ENCODE measurements at places on chromosomes 7 and 10. TPM values are rescaled to one million over a fixed set of nuclear protein-coding genes. Genes with fewer than 3 reads are reported as not detected.

- H3K4me3 ChIP-seq, result no peak overlapping the region
- H3K27me3 ChIP-seq, result no peaks in the 10 kb centered on the region
- H3K27ac ChIP-seq, result no peak overlapping the region
- no peaks in the 10 kb centered on the region for H3K4me1 ChIP-seq
- DNase-seq, result no peak
These were observed 100.7 kb downstream of the NKX6-2 start for GRCh38 chr10:132685101-132685891.

The MMP21 gene
- not detected for total RNA-seq

- no peak for DNase-seq
- no peak overlapping the region for H3K4me3 ChIP-seq
- no peak overlapping the region for H3K27ac ChIP-seq
- no peaks in the 10 kb centered on the region for H3K4me1 ChIP-seq
- H3K27me3 ChIP-seq, result no peaks in the 10 kb centered on the region
These were observed 365.7 kb upstream of the SEMA3C start for GRCh38 chr7:81284576-81284975.

GRCh38 chr10:128929767-128930166 lies 537.3 kb upstream of the MGMT start:
- DNase-seq, result no peak
- no peak overlapping the region for H3K27ac ChIP-seq
- H3K4me3 ChIP-seq, result no peak overlapping the region
- H3K27me3 ChIP-seq, result no peaks in the 10 kb centered on the region
- no peaks in the 10 kb centered on the region for H3K36me3 ChIP-seq

DNA sequence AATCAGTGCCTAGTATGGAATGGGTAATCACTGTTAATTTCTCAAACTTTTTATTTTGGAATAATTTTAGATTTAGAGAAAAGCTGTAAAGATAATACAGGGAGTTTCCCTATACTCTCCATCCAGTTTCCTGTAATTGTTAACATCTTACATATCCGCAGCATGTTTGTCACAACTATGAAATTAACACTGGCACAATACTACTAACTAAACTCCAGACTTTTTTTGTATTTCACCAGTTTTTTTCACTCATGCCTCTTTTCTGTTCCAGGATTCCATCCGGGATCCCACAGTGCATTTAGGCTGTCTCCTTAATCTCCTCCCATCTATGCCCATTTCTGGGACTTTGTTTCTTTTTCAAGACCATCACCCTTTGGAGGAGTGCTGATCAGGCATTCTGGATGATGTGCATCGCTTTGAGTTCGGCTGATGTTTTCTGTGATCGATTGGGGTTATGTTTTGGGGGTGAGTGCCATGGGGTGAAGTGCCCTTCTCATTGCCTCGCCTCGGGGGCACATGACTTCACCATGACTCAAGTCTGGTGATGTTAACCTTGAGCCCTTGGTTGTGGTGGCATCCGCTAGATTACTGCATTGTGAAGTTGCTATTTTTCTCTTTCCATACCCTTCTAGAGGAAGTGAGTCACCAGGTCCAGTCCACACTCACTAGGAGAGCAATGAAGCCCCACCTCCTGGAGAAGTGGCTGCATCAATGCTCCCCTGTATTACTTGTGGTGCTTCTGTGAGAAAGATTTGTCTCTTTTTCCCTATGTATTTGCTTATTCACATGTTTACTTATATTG lies 43.9 kb upstream of the GRB10 start:
- H3K27me3 ChIP-seq, result no peaks in the 10 kb centered on the region
- H3K4me1 ChIP-seq, result no peaks in the 10 kb centered on the region
- no peak overlapping the region for H3K27ac ChIP-seq
- no peak overlapping the region for H3K4me3 ChIP-seq
- no peaks in the 10 kb centered on the region for H3K36me3 ChIP-seq

GRCh38 chr7:35658606-35659201 lies 36.2 kb downstream of the HERPUD2 start:
- no peaks in the 10 kb centered on the region for H3K27me3 ChIP-seq
- no peak overlapping the region for H3K27ac ChIP-seq
- H3K36me3 ChIP-seq, result no peaks in the 10 kb centered on the region
- H3K4me1 ChIP-seq, result no peaks in the 10 kb centered on the region
- no peak overlapping the region for H3K4me3 ChIP-seq

DNA sequence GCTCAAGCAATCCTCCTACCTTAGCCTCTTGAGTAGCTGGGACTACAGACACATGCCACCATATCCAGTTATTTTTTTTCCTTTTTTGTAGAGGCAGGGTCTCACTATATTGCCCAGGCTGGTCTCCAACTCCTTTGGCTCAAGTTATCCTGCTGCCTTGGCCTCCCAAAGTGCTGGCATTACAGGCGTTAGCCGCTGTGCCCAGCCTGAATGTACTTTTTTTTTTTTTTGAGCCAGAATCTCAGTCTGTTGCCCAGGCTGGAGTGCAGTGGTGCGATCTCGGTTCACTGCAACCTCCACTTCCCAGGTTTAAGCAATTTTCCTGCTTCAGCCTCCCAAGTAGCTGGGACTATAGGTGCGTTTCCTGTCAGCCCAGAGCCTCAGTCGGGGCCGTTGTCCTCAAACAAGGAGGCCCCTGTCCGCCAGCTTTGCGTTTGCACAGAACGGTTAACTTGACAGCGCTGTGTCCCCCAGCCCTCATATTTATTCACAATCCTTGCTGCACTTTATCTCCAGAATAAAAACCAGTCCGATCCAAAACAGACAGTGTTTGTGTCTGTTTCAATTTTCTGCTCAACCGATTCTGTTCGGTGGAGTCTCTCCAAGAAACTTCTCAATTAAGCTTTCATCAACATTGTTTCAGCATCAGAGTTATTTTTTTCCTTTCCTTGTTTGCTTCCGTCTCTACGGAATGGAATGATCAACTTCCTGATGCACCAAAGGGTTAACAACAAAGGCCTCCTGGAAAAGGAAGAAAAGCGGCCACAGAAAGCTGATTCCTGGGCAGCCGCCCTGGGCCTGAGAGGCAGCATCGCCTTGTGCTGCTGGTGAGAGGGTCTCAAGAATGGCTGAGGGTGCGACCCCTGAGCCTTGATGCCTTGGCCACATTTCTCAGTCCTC lies 64.5 kb downstream of the PDIA4 start:
- no peaks in the 10 kb centered on the region for H3K27me3 ChIP-seq
- DNase-seq, result no peak
- peak overlapping the region; percentile 32 for H3K4me3 ChIP-seq
- H3K27ac ChIP-seq, result peak overlapping the region; percentile 74
- H3K36me3 ChIP-seq, result no peaks in the 10 kb centered on the region

- DNase-seq, result no peak
- H3K27me3 ChIP-seq, result no peaks in the 10 kb centered on the region
- no peaks in the 10 kb centered on the region for H3K4me1 ChIP-seq
- H3K27ac ChIP-seq, result no peak overlapping the region
These were observed 2.9 kb upstream of the ZNF467 start for GRCh38 chr7:149776289-149776688.

- H3K27me3 ChIP-seq, result no peaks in the 10 kb centered on the region
- peaks cover 3% of the 10 kb centered on the region for H3K4me1 ChIP-seq
- no peaks in the 10 kb centered on the region for H3K36me3 ChIP-seq
- peak overlapping the region; percentile 64 for H3K27ac ChIP-seq
- no peak overlapping the region for H3K4me3 ChIP-seq
- no peak for DNase-seq
These were observed 121.2 kb downstream of the ZMIZ1 start for GRCh38 chr10:79189853-79190435.

The TFPI2 gene
- total RNA-seq, result not detected

The CCAR1 gene
- total RNA-seq, result 75.6 TPM

Measured in uterus (tissue), 4 donors.